CD8-positive, alpha-beta T cell (primary cell): ENCODE measurements at places on chromosomes 1 and 21.

GRCh38 chr1:86537928-86538695 is 8.8 kb upstream of the CLCA4 start:
- DNase-seq = no peak

- DNase-seq = no peak
Observed at GRCh38 chr1:180198196-180198595, 31.9 kb upstream of the LHX4 start.

- DNase-seq = peak; percentile 70
Observed at GRCh38 chr1:108079440-108080025, 114.6 kb upstream of the VAV3 start.

GRCh38 chr1:37853157-37853556 is 6.2 kb downstream of the MTF1 start:
- no peak for DNase-seq

DNA sequence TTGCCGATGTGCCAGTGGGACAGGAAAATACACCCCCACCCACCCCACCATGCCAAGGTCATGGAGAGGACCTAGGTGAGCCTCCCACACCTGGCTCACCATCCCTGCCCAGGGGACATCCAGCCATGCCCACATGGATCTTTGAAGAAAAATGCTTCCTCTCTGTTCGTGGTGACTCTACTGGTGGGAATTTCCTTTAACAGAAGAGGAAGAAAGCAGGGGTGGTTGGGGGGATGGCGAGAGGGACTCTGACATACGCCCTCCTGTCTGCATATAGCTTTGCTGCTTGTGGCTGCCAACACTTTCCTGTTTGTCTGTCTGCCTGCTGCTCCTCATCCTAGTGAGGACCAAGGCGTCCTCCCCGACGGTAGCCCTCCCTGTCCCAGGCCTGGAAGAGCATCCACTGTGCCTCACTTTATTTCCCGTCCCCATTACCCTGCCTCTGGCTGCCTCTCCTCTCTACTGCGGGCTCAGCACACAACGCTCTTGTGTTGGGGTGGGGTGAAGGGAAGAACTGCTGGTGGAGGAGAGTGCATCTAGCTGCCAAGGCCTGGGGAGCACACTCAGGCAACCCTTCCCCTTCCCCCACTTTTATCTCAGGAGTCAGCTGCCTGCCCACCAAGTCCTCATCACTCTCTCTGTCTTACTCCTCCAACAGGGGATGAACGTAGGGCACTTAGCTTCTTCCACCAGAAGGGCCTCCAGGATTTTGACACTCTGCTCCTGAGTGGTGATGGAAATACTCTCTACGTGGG is 2.5 kb downstream of the SEMA4A start:
- DNase-seq = no peak

DNA sequence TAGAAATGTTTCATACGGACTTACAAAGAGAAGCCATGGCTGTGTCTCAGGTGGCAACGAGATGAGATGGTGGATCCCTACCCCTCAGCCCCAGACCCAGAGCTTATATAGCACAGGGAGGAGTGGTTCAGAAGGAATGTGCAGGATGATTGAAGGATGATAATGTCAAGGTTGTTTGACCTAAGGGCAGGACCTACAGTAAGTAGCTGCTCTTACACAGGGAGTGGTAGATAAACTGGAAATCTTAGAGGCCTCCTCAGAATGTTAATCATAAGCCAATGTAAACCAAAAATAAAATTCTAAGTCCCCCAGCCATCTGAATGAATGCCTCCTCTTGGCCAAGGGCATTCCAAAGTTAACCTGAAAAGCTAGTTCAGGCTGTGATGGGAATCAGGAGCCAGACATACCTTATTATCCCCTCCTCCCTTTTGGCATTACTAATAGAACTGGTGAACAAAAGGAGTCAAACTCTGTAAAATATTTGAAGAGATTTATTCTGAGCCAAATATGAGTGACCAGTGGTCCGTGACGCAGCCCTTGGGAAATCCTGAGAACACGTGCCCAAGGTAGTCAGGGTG is 45.8 kb upstream of the PDE9A start:
- DNase-seq = no peak
